Cortex of kidney (tissue), 1 donor: ENCODE measurements at places on chromosomes 7 and 10.

DNA sequence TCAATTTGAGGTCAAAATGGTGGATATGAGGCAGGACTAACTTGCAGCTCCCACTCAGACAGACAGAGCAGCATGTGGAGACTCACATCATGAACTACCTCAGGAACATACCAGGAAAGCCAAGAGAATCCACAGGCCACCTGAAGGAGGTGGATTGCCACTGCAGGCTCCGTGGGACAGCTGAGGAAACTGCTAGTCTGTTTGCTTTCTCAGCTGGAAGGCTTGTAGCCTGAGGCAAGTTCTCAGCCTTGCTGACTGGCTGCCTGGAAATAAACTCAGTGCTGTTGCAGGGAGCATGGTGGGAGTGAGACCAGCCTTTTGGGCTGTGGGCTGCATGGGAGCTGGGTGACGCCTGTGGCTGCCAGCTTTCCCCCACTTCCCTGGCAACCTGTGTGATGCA lies 202.9 kb downstream of the ZNF248 start:
- DNase-seq: no peak

GRCh38 chr10:59577984-59578383 lies 131.7 kb downstream of the SLC16A9 start:
- DNase-seq: no peak

GRCh38 chr7:129859183-129859582 lies 93.6 kb downstream of the UBE2H start:
- DNase-seq: no peak

- no peak for DNase-seq
These were observed 43.1 kb downstream of the DENND2A start for GRCh38 chr7:140597428-140597949.

GRCh38 chr7:81248420-81248819 lies 329.6 kb upstream of the SEMA3C start:
- DNase-seq: no peak

GRCh38 chr10:117667831-117668230 lies 125.3 kb downstream of the EMX2 start:
- DNase-seq: no peak

DNA sequence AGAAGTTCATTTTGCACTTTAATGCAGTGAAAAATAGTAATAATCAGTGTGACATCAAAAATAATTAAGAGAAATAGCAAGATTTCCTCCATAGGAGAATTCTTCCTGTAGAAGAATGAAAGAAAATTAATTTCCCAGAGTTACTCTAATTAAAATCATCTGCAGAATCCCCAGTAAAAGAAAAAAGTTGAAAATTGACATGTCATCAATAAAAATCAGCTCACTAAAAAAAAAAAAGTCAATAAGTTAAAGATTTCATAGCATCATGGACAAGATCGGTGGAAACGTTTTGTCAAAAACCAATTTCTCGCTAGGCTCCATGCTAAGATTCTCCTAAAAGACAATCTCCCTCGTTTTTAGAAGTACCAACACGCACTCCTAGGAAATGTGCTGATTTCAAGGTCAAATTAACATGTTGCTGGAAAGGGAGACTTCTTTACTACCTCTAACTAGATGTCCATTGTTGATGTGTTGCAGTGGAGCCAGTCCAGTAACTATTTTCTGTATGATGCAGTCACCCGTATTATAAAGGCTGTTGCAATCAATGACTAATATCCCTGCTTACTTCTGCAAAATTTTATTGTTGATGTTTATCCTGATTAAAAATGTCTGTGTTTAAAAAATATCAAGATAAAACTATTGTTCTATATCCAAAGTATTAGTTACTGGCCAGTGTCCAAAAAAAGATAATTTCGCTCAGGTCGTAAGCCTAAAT lies 591.9 kb upstream of the MGMT start:
- DNase-seq: no peak

DNA sequence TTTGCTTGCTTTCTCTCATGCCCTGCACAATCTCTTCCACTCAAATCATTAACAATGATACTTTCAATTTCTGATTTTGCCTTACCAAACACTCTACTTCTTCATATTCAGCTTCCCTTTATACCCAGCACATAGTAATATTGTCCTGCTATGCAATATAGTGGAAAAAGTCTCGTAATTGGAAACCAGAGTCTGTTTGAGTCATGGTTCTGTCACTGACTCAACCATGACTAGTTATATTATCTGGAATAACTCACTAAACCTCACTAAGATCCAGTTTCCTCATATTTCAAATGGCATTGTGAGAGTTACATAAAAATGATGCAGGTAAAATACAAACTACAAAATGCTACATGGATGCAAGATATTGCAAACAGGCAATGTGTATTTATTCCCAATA lies 98.5 kb upstream of the LRRTM3 start:
- no peak for DNase-seq

- no peak for DNase-seq
These were observed 185.0 kb upstream of the TMEM196 start for GRCh38 chr7:19958309-19958896.

GRCh38 chr7:29839921-29840320 lies 33.6 kb downstream of the WIPF3 start:
- no peak for DNase-seq

DNA sequence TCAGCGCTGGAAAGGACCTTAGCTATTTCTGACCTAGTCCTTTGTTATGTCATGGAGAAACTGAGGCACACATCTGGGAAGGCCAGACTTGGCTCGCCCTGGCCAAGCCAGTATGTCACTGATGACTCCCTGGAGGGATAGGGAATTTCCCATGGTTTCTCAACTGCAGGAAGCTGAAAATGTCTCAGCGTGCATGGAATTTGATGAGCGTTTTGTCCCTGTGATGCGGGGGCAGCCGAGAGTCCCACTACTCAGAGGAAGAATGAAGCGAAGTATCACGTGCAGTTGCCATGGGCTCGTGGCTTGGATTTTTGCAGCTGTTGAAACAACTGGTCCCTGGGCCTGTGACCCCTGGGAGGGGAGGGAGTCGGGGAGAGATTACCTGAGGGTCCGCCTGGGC lies 44.8 kb downstream of the CLIP2 start:
- no peak for DNase-seq

DNA sequence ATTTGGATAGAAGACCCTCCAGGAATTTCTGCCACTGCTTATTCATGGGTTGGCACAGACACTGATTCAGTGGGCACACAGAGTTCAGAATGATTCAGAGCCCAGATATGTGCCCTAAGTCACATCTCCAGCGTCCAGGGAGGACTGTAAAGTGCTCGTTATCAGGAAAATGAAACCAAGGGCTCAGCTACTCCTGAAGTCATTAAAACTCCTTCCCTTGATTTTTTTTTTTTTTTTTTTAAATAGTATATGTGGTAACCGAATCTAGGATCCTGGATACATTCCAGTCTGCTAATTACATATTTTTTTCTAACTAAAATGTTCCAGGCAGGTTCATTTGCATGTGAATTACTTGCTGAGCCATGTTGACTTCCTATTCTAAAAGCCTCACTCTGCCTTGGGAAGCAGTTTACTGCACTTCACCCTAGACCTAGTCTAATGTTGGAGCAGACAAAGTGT lies 34.7 kb downstream of the MET start:
- no peak for DNase-seq

DNA sequence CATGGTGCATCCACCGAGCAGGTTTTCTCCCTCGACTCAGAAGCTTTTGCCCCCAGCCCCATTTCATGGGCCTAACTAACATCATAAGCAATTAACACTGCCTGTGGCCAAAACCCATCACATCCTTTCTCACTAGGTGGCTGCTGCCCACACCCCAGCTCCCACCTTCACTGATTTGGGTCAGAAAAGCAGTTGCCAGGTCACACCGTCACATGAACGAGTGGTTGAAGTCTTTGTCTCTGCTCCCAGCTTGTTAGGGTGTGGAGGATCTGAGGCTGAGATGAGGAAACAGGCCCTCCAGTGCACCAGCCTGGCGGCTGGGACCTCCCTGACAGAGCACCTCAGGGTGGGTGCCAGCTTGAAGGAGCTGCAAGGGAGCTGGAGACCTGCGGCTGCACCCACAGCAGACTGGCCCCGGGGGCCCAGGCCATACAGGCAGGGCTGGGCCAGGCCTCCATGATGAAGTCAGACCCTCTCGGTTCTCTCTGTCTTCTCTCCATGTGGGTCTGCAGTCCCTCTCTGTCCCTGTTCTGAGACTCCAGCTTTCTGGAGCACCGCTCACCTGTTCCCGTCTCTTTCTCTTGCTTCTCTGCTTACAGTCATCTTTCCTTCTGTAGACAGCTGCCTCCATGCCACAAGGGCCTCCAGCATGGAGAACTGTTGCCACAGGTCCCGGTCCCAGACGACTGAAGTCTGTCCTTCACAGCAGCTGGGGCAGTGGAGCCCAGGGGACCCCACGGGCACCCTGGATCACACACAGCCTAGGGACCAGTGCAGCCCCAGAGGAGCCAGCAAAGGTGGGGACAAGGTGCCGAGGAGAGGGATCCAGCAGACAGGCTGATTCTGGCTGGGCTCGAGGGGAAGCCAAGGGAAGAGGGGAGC lies 13.8 kb upstream of the INPP5A start:
- no peak for DNase-seq

DNA sequence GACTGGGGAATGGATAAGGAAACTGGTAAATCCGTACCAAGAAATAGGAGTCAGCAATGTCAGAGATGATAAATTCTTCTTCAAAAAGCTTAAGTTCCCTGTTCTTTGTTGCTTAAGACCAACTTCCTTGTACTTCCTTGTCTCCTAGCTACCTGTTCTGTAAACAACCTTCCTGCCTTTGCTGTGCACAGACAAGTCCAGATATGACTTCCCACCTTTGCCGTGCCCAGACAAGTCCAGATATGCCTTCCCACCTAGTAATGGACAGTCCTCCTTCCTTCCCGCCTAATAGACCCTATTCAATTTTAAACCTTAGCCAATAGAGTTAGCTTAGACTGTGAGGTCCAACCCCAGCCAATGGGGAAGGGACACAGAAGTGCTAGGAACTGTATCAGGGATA lies 2.5 kb upstream of the ZNF33A start:
- DNase-seq: no peak

- no peak for DNase-seq
These were observed 89.6 kb downstream of the CHRM2 start for GRCh38 chr7:136958016-136958415.

- DNase-seq: no peak
These were observed 662.9 kb downstream of the CCSER2 start for GRCh38 chr10:84991301-84991700.

DNA sequence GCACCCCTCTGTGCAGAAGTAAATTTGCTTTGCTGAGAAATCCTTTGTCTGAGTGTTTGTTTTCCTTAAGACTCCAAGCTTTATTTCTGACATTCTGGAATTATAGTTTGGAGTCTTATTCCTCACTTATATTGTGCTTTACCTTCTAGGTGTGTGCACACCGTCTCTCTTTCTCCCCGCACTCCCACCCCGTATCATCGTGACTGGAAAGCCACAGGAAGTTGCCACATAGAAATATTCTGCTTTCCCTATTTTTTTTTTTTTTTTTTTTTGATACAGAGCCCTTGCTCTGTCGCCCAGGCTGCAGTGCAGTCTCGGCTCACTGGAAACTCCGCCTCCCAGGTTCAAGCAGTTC lies 109.5 kb downstream of the PHF14 start:
- DNase-seq: no peak

DNA sequence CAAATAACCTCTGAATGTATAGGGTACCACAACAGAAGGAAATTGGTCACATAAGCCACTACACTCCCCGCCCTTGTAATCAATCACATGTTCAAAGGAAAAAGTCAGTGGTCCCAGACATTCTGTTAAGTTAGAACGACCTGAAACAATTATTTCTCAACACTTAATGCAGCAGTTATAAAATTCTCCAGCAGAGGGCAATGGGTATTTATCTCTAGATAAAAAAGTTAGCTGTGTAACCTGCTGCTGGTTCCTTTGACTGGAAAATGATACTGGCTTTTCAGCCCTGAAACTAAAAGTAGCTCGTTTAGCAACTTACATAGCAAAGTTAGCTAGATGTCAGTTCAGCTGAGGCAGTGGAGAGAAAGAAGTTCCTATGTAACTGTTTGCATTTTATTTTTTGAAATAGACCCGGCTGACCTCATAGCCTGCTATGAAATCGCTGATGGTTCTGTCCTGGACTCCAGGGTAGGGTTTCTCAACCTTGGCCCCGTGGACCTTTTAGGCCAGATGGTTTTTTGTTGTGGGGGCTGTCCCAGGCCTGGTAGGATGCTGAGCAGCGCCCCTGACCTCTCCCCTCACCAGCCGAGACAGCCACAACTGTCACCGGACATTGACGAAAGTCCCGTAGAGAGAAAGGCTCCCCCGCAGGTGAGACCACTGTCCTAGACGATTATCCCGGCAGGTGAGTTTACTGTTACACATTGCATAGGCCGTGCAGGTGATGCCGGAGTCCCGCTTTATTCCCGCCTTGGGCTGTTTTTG lies 40.2 kb upstream of the PROSER2 start:
- no peak for DNase-seq

- no peak for DNase-seq
These were observed 77.9 kb downstream of the SNX10 start for GRCh38 chr7:26369593-26369992.

- DNase-seq: no peak
These were observed 30.1 kb downstream of the MKX start for GRCh38 chr10:27715505-27715904.

GRCh38 chr7:135095450-135095849 lies 52.4 kb upstream of the TMEM140 start:
- no peak for DNase-seq

GRCh38 chr7:47490501-47491265 lies 91.2 kb downstream of the TNS3 start:
- no peak for DNase-seq

GRCh38 chr10:71084061-71084817 lies 128.1 kb upstream of the UNC5B start:
- no peak for DNase-seq

DNA sequence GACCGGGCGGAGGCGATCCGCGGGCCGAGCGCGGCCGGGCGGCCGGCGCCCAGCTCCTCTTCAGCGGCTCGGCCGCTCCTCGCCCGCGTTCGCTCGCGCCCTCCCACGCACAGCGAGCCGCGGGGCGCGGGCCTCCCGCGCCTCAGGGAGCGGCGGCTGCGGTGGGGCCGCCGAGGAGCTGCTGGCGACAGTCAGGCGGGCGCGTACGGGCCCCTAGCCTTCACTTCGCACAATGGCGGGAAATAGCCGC lies at the start of gene MCMBP:
TSS of gene MCMBP (minus strand) at position 234 of the 250 bp plus-strand sequence. CDS start 259 bp downstream, outside the sequence.
- DNase-seq: no peak

GRCh38 chr7:55588379-55588699 lies 16.0 kb upstream of the VOPP1 start:
- no peak for DNase-seq

GRCh38 chr10:93071177-93071472 lies 2.6 kb upstream of the CYP26A1 start:
- no peak for DNase-seq

DNA sequence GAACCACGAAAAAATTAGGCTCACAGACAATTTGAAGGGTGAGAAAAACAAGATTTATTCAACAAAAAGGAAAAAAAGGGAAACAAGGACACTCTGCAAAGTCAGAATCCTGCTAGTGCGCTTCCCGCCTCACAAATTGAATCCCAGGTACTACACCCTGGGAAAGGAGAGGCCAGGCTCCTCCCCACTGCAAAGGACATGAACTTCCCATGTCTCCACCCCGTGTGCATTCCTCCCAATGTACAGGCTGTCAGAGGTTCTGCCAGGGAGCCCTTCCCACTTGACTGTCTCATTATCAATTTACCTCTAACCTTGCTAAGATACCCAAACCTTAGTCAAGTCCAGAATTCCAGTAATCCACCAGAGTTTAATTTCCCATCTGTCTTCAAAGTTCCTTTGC lies 70.4 kb upstream of the CDK1 start:
- no peak for DNase-seq
